ENCODE measurements at places on chromosomes 6 and 20. TPM values are rescaled to one million over a fixed set of nuclear protein-coding genes. Genes with fewer than 3 reads are reported as not detected.

DNA sequence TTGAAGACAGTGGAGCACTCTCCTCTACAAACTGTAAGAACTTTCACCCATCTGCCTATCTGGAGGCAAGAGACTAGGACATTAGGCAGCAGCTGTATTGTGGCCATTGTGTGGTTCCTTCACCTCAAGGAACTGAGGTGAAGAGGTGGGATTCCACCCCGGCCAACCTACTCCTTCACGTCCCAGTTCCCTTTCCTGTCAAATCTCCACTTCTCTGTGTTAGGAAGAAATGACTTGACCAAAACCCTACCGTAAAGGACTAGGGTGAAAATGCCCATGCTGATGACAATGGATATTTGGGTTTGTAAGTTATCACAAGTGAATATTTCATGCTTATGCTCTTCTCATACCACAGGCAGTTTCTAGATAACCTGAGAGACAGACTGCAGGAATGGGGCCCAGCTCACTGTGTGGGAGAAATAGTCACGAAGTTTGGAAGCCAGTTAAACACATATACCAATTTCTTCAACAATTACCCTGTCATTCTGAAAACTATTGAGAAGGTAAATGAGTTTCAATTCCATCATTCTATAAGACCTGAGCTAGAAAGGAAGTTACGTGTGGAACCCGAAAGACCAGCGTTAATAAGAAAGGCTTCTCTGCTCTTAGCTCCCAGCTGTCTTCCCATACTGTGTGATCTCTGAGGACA lies 86.6 kb downstream of the ECT2L start:
- no peak for DNase-seq
- H3K36me3 ChIP-seq, result no peaks in the 10 kb centered on the region
- peaks cover 4% of the 10 kb centered on the region for H3K4me1 ChIP-seq
- no peak overlapping the region for H3K4me3 ChIP-seq
- no peak overlapping the region for H3K27ac ChIP-seq

Gene KCNB1
- total RNA-seq, result 0.05 TPM

DNA sequence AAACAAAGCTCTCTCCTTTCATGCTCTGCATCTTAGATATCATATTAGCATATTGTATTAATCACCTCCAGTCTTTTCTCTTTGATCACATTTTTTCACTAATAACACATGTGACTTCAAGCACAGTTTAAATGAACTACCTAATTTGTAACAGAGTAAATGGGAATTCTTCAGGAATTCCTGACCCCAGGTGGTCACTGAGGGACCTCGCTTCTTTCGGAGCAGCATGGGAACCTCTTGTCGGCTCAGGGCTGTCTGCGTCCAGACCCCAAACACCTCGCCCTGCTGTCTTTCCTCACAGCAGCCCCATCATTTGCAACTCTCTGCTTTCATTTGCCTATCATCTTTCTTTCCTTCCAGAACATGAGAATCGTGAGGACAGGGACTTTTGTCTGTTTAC lies 103.5 kb downstream of the DACT2 start:
- DNase-seq, result no peak
- no peak overlapping the region for H3K4me3 ChIP-seq
- H3K36me3 ChIP-seq, result no peaks in the 10 kb centered on the region
- H3K27me3 ChIP-seq, result peaks cover 4% of the 10 kb centered on the region

Gene PLAGL1
- total RNA-seq, result 6.3 TPM

DNA sequence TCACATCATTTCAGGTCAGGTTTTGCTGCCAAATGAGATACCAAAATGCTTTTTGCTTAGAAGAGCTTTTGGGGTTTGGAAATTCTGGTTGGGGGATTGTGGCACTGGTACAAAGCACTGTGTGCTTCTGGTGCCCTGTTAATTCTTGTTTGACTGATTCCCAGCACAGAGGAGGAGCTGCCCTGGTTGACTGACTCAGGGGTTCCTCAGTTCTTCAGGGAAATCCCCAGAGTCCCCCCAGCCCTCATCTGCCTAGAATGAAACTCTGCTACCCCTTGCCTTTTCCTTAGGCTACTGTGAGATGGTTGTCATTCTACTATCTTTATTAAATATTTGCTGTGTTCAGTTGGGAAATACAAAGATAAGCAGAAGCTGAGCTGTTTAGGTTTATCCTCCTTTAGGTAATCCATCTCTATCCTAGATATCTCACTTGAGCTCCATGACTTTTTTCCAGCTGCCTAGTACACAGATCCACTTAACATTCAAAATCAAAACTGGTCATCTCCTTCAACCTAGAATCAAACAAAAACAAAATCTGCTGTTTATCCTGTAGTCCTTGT lies 24.9 kb upstream of the TSPYL1 start:
- no peaks in the 10 kb centered on the region for H3K36me3 ChIP-seq
- no peak for DNase-seq
- H3K27ac ChIP-seq, result no peak overlapping the region
- no peaks in the 10 kb centered on the region for H3K4me1 ChIP-seq
- peaks cover 1% of the 10 kb centered on the region for H3K27me3 ChIP-seq

Gene ALDH5A1
- total RNA-seq, result 3.7 TPM

Gene CDH4
- 0.20 TPM for total RNA-seq

DNA sequence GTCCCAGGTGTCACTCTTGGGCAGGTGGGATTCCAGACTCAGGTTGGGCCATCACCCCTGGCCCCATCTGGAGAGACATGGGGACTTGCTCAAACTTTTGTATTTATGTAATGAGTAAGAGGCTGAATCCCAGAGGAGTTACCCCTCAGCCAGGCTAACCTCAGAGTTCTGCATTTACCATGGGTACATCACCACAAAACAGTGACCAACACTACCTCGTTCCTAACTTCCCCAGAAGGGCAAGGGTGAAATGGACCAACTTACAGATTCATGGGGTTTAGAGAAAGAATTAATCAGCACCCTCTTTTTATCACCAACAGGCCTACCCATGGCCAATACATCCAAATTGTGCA lies 259.9 kb upstream of the MARCKS start:
- no peaks in the 10 kb centered on the region for H3K27me3 ChIP-seq
- DNase-seq, result no peak
- H3K4me1 ChIP-seq, result no peaks in the 10 kb centered on the region
- no peak overlapping the region for H3K4me3 ChIP-seq
- H3K27ac ChIP-seq, result no peak overlapping the region

DNA sequence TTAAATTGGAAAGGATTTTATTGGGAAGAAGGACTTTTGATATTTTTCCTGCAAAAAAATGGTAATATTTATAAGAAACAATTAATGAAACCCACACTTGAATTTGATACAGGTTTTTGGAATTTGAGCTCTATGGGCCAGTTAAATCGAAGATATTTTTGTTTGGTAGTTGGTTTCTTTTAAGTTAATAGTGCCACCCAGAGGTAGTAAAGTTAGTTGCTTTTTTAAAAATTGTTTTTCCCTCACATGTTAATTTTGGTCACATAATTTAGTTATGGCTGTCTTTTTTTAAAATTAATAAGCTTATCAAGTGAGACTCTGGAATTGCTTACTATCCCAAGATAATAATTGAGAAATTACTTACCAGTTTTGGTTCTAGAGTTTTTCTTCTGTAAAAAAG lies 7.1 kb downstream of the PRIM2 start:
- DNase-seq, result no peak
- H3K4me3 ChIP-seq, result no peak overlapping the region
- H3K36me3 ChIP-seq, result peaks cover 86% of the 10 kb centered on the region
- peaks cover 27% of the 10 kb centered on the region for H3K4me1 ChIP-seq

Gene RUNX2
- total RNA-seq, result 42.2 TPM

DNA sequence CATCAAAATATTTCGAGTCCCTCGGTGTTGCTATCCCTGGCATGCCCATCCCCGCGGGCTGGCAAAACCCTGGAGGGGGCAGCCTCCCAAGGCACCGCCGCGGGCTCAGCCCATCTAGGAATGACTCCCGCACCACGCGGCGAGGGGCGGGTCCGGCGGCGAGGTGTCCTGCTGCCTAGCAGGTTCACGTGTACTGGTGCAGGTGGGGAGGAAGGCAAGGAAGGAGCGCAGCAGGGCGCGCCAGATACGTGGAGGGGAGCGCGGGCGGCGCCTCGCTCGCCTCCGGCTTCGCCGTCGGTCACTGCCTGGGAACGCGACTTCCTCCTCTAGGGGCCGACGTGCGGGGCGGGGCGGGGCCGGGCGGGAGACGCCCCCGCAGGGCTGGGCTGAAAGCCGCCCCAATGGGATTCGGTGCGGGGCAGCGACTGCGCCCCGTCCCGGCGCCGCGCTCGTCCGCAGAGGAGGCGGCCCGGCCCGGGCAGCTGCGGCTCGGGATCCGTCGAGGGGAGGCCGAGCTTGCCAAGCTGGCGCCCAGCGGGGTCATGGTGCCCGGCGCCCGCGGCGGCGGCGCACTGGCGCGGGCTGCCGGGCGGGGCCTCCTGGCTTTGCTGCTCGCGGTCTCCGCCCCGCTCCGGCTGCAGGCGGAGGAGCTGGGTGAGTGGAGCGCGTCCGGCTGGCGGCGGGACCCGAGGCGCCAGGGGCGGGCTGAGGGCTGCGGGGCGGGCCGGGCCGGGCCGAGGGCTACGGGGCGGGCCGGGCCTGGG lies at the start of gene DCBLD1:
Gene DCBLD1, plus strand, starts transcription at position 435 of the 764 bp plus-strand sequence. Its CDS starts 108 bp downstream, at position 543.
- peaks cover 30% of the 10 kb centered on the region for H3K27me3 ChIP-seq
- H3K4me1 ChIP-seq, result peaks cover 24% of the 10 kb centered on the region
- H3K36me3 ChIP-seq, result peaks cover 12% of the 10 kb centered on the region
- peak within 1 kb of the TSS; percentile 68 for H3K27ac ChIP-seq

Gene AVP
- total RNA-seq, result not detected

DNA sequence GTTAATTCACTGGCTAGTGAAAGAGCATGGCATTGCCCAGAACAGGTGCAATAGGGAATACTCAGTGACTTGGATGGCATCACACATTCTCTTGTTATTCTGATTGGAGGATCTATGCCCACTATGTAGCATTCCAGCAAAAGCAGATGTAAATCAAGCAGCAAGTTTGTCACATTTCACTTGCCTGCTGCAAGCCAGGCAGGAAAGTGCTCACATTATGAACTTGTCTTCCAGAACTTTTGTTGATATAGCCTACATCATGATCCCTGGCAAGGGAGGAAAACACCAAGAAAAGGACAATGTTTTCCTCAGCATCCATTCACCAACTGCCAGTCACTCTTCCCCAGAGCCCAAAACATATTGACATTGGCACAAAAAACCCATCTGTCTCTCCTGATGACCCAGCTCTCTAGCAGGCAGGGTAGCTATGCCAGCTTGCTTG lies 77.8 kb downstream of the ARHGAP18 start:
- H3K4me1 ChIP-seq, result no peaks in the 10 kb centered on the region
- H3K36me3 ChIP-seq, result peaks cover 15% of the 10 kb centered on the region
- H3K4me3 ChIP-seq, result no peak overlapping the region
- no peak overlapping the region for H3K27ac ChIP-seq

DNA sequence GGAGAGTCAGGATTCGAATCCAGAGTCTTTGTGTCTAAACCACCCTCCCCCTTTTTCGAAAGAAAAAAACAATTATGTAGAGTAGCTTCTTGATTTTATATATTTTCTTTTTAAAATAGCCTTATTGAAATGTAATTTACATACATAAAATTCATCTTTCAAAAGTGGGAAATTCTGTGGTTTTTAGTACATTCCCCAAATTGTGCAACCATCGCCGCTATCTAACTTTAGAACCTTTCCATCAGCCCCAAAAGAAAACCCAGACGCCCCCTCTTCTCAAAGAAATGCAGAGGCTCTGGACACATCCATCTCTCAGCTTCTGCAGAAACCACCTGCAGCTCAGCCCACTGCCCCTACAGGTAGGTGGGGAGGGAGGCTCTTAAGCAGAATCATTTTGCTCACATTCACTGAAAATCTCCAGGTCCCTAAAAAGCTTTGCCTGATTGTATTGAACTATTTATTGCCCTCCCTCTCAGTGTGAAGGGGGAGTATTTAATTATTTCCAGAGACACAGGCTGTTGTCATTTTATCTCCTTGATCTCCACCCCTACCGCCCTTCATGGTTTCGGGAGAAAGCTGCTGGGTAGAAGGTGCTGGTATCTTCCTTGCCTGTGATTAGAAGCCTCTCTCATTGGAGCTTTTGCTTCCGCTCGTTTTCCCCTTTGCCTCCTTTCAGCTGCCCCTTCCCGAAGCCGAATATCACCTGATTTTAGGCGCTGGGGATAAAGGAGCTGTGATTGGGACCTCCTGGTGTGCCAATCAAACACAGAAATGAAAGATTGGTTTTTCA lies 68.7 kb upstream of the KCNG1 start:
- H3K4me1 ChIP-seq, result peaks cover 3% of the 10 kb centered on the region
- peaks cover 53% of the 10 kb centered on the region for H3K27me3 ChIP-seq
- no peak overlapping the region for H3K27ac ChIP-seq
- no peak overlapping the region for H3K4me3 ChIP-seq
- H3K36me3 ChIP-seq, result no peaks in the 10 kb centered on the region

DNA sequence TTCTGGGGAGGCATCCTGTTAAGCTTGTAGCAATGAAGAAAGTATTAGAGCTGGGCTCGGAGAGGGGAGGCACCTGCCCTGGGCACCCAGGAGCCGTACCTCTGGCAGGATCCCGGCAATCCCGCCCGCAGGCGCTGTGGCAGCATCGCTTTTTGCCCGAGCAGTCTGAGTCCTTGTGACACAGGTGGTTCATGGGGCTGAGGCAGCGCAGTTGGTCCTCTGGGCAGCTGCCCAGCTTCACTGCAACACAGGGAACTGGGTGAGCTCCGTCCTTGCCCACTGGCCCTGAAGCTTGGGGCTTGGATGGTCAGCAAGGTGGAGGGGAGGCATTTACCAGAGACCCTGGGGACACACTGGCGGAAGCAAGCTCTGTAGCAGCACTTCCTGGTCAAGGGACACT lies 4.7 kb downstream of the WFDC5 start:
- no peak overlapping the region for H3K4me3 ChIP-seq
- DNase-seq, result no peak
- no peaks in the 10 kb centered on the region for H3K36me3 ChIP-seq
- peaks cover 2% of the 10 kb centered on the region for H3K4me1 ChIP-seq
- H3K27ac ChIP-seq, result no peak overlapping the region

Gene FABP7
- not detected for total RNA-seq

Gene LAMA5
- 0.33 TPM for total RNA-seq

- H3K27me3 ChIP-seq, result no peaks in the 10 kb centered on the region
- no peak overlapping the region for H3K27ac ChIP-seq
- peaks cover 10% of the 10 kb centered on the region for H3K4me1 ChIP-seq
Measured at GRCh38 chr6:38432479-38432878, 207.2 kb downstream of the BTBD9 start.

DNA sequence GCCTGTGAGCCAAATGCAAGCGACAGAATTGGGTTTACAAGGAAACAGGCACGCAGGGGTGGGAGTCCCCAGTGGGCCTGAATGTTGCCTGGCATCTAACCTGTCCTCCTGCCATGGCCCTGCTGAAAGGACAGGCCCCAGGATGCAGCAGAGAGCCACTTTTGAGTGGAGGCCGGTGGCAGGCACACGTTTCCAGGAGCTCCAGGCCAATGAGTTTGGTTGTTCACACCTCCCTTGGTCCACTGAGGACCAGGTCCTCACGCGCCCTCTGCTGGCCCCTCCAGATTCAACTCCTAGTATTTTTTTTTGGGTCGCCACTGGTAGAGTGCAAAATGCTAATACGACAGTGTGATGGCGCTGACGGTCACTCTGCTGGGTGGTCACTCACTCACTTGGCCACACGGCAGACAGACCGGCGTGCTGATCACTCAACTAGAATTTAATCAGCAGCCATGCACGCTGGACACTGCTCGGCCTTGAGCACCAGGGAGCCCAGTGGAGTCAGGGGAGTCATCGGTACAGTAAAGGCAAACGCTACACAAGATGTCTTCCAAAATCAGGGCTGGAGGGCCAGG lies 81.7 kb upstream of the NFATC2 start:
- peaks cover 24% of the 10 kb centered on the region for H3K4me1 ChIP-seq
- H3K27me3 ChIP-seq, result no peaks in the 10 kb centered on the region
- no peak overlapping the region for H3K4me3 ChIP-seq
- H3K36me3 ChIP-seq, result no peaks in the 10 kb centered on the region
- H3K27ac ChIP-seq, result no peak overlapping the region
- peak; percentile 76 for DNase-seq

- H3K27ac ChIP-seq, result no peak overlapping the region
- no peaks in the 10 kb centered on the region for H3K36me3 ChIP-seq
- no peaks in the 10 kb centered on the region for H3K27me3 ChIP-seq
- H3K4me1 ChIP-seq, result peaks cover 25% of the 10 kb centered on the region
- no peak for DNase-seq
- no peak overlapping the region for H3K4me3 ChIP-seq
Measured at GRCh38 chr6:134421501-134421900, 103.6 kb upstream of the SGK1 start.
